ENCODE measurements at places on chromosomes 11 and 22.

DNA sequence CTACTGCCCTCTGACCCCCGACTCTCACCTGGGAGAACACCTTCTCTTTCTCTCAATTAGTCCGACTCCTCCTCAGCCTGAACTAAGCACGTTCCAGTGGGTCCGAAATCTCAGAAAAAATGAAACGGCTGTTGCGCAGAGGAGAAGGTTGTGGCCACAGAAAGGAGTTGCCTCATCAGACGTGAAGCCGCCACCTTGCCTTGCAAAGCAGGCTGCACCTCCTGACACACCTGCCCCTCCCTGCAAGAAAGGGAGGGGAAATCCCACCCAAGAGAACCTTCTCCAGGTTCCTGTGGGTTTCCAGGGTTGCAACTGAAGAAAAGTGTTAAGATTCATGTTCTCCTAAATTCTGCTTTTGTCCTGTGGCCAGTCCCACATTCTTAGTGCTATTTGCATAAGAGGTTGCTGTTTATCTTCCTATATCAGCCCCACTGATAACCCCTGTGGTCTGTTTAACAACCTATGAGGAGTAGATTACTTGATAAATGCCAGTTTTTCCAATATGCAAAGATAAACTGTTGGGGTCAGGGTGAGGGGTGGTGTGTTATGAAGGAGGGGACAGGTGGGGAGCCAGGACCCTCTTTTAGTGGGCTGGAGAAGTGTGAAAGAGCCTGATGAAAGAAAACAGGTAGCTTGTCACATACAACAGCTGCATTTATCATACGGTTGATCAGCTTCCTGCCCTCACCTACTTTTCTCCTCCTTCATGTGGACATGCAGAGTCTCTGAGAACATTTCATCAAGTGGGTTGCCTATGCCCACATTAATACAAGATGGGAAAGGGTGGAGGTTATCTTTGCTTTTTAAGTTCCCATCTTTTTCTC is 18.2 kb downstream of the ZBTB16 start:
- no peak for DNase-seq

- no peak for DNase-seq
These were observed 9.6 kb downstream of the ADM start for GRCh38 chr11:10314199-10315072.

DNA sequence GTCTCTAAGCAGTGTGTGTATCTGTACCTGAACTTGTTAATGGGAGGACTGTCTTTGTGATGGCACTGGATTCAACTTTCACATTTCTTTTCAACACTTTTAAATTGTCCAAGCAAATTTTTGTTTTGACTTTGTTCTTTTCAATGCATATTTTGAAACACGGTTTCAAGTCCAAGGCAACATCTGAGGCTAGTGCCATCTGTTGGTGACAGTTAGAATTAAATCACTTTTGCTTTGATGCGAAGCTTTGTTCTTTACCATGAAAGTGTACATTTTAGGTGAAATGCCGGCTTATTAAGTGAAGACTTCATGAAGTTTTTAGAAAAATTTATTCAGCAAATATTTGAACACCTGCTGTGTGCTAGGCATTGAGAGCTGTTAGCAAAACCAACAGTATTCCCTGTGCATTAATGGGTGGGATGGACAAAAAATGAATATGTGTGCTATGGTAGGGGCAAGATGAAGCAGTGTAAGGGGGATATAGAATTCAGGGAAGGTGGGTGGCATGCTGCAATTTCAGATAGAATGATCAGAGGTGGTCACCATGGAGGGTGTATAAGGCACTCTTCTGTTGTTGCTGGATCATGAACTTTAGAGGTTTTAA is 70.2 kb downstream of the DDX10 start:
- no peak for DNase-seq

DNA sequence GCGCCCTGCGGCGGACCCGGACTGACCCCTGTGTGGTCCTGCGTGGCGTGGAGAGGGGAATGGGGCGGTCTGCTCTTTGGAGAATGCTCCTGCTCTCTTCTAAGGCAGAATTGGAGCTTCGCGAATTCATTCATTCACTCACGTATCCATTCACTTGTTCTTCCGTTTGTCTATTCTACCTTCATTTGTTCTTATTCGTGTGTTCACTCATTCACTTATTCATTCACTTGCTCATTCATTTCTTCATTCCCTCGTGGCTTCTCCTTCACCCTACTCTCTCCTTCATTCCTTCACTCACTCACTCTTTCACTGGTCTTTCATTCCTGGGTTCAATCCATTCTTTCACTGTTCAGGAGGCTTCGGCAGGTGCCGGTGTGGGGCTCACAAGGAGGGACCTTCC is 69.6 kb downstream of the WNT7B start:
- no peak for DNase-seq

GRCh38 chr11:44950031-44950624 is 555 bp downstream of the TP53I11 start:
- no peak for DNase-seq

GRCh38 chr22:31289344-31289743 is 2.9 kb downstream of the PIK3IP1 start:
- no peak for DNase-seq

- no peak for DNase-seq
These were observed 12.2 kb downstream of the SLC35C1 start for GRCh38 chr11:45817191-45817590.

GRCh38 chr11:82909015-82909640 is 7.6 kb downstream of the DDIAS start:
- no peak for DNase-seq

DNA sequence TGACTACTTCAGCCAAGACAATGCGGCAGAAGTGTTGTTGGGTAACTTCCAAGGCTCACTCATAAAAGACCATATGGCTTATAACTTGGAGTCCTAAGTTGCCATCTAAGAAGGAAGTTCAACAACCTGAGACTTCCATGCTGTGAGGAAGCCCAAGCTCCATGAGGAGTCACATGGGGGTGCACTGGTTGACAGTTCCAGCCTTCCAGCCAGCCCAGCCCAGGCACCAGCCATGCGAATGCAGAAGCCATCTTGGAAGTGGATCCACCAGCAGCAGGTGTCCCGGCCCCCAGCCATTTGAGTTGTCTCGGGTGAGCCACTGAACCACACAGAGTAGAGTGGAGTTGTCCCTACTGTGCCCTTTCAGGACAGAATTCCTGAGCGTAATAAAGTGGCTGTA is 32.8 kb upstream of the WNT7B start:
- no peak for DNase-seq

GRCh38 chr11:132943706-132944568 is 588.4 kb downstream of the OPCML start:
- DNase-seq, result no peak

GRCh38 chr22:19383292-19383691 is 48.2 kb downstream of the HIRA start:
- no peak for DNase-seq

- DNase-seq, result no peak
These were observed 9.2 kb upstream of the CD5 start for GRCh38 chr11:61092908-61093763.

GRCh38 chr11:113278925-113279324 is 35.5 kb upstream of the TTC12 start:
- DNase-seq, result no peak

- no peak for DNase-seq
These were observed 10.1 kb upstream of the OR4A15 start for GRCh38 chr11:55357560-55358184.

GRCh38 chr11:26974069-26974783 is 19.7 kb upstream of the FIBIN start:
- DNase-seq, result no peak

DNA sequence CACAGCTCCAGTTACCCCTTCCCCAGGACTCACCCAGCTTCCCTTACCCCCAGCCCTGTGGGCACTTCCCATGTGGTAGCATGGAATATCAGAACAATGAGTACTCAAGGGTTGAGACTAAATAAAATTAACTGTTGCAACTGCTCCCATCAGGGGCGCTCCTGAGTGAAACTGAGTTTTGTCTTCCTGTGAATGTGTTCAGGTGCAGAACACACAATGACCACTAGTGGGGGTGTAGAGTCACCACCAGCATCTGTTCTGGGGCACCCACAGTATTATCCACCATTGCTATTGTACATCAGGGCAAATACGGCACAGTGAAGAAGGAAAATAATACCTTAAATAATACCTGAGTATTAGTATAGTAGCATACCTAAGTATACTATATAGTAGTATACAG is 689.7 kb downstream of the TBC1D22A start:
- DNase-seq, result no peak

DNA sequence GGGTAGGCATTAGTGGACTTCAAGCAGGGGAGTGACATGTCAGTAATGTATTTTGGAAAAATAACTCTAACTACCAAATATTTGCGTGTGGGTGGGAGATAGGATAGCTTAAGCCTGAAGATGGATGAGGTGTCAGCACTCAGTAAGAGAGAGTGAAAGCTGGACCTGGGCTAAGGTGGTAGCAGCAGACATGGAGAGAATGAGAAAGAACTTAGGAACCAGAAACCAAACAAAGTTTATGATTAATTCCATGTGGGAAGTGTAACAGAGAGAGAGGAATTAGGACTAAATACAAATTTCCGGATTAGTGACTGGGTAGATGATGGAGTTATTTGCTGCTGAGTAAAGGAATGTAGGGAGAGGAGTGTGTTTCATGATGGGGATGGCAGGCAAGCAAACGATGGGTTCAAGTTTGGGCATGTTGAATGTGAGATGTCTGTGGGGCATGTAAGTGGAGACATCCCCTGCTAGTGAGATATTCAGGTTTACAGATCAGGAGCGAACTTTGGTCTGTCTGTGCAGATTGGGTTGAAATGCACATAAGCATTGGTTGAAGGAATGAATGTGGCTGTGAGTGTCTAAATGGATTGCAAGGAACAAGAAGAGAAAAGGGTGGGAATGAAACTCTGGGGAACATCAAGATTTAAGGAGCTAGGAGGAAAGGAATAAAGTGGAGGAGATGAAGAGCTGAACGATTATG is 185.6 kb upstream of the MTMR2 start:
- DNase-seq, result no peak

DNA sequence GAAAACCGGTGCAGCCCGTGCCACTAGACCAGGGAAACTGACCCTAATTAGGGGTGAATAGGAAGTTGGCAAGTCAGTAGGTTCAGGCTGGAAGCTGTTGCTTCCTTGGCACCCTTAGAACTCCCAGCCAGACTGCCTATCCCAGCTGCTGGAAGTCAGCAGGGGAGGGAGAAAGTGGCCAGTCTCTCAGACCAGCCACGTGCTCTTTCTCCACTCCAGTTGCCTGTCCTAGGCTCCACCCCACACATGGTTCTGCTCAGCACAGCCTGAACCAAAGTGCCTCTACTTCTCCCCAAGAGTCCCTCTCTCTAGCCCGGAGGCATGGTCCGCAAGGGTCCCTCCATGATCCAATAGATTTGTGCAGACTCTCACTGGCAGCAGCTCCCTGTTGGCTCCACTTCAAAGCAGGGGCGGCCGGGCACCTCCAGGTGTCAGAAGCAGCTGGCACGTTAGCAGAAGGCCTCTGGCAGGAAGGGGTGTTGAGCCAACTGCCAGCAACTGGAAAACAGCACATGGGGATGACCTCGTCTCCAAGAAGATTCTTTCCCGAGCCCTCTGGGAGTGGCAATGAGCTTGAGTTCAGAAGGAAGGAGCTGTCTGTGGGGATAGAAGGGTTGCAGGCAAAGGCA is 27.7 kb downstream of the ARFGAP2 start:
- peak; percentile 41 for DNase-seq

- no peak for DNase-seq
These were observed 35.0 kb downstream of the SGSM3 start for GRCh38 chr22:40405178-40406062.

DNA sequence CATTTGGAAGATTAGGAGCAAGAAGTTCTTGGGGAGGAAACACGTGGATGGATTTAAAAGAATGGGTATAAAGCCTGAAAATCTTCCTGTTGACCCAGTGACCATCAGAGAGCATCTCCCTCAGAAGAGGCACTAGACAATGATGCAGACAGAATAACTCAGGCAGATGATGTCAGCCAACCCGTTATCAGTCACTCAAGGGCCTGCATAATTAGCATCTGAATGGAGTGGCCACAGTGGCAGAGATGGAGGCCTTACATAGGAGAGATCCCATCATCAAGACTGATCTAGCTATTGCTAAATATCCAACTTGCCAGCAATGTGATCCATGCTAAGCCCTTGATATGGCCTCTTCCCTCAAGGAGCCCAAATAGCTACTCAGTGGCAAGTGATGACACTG is 70.7 kb upstream of the CD82 start:
- no peak for DNase-seq

GRCh38 chr11:19393941-19394340 is 153.2 kb upstream of the E2F8 start:
- DNase-seq, result no peak

GRCh38 chr22:38461414-38462081 is 6.3 kb upstream of the KDELR3 start:
- DNase-seq, result peak; percentile 75

- no peak for DNase-seq
These were observed 187.0 kb downstream of the ST3GAL4 start for GRCh38 chr11:126542334-126543015.

GRCh38 chr11:114257621-114258558 is 38.3 kb upstream of the NNMT start:
- peak; percentile 65 for DNase-seq

DNA sequence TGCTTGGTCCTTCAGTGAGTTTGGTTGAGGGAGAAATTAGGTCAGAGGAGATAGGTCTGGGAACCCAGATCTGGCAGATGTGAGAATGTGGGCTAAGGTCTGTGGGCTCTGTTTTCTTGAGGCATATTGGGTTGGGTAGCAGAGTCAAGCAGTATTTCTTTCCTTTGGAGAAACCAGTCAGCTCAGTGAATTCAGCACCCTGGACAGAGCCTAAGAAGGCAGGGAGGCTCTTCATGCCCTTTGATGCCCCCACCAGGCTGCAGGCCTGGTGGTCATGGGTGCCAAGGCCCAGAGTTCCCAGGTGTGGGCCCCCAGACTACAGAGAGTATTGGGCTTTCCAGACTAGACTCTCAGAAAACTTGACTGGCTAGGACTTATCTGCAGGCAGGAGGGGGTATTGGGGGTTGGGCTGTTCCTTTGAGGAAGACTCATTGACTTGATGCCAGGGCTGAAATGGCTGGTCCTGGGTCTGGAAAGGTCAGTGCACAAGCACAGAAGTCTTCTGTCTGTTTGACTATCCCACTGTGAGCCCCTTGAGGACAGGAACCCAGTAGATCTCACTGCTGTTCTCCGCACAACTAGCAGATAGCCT is 45.3 kb upstream of the NECTIN1 start:
- no peak for DNase-seq
